Endodermal cell (in vitro differentiated cells): ENCODE measurements at places on chromosomes 1 and 21.
A peak's percentile ranks its signal among the peaks of the same experiment; 100 is the strongest.

GRCh38 chr1:184633785-184634184 is 120.9 kb downstream of the EDEM3 start:
- peak; percentile 65 for DNase-seq

- DNase-seq: no peak
These were observed 526.0 kb upstream of the ADGRL4 start for GRCh38 chr1:79532555-79532954.

- DNase-seq: no peak
These were observed 106.5 kb upstream of the SLC45A1 start for GRCh38 chr1:8211251-8211882.

DNA sequence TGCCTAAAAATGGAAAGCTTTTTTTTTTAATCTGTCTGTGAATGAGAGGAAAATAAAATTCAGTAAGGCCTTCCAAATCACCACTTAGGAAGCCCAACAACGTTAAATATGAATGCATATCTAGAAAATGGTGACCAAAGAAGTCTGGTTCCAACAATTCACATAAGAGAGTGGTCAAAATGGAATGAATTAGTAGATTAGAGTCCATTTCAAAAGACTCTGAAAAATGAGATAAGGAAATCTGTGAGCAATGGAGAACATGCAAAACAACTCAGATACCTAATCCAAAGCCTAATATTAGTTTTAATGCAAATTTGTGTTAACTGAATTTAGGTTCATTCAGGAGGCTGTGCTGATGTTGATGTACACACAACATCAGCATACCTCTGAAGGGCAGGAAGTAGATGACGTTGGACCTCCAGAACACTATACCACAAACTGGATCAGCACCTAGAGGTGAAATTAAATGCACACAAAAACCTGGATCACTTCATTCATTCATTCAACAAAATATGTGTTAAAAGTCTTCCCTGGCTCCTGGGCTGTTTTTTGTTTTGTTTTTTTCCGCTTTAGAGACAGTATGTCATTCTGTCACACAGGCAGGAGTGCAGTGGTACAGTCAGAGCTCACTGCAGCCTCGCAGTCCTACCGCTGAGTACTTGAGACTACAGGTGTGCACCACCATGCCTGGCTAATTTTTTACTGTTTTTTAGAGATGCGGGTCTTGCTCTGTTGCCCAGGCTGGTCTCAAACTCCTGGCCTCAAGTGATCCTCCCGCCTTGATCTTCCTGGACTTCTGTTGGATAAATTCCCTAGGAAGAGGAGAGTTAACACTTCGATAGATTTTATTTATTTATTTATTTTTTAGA is 4.9 kb upstream of the BRWD1 start:
- DNase-seq: no peak

DNA sequence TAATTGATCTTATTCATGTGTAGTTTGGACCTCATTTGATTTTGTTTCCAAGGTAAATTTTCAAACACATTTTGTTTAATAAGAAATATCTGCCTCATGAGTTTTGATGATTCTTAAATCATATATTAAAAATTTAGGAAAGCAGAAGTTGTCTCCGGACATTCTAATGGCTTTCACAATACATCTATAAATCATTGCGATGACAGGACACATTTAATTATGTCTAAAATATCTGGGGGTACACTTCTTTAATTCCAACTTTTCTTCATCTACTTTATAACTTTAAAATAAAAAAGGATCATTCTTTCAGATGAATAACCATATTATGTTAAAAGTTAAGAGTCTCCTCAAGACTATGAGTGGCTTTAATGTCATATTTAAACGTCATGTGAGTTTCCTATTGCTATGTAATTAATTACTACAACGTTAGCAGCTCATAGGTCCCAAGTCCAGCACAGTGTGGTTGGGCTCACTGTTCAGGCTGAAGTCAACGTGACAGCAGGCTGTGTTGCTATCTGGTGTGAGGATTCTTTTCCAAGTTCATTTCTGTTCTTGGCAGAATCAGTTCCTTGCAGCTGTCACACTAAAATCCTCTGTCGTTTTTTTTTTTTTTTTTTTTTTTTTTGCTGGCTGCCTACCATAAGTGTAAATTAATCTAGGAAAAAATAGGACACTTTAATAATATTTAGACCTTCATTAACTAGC is 893.5 kb downstream of the LTN1 start:
- DNase-seq: no peak

GRCh38 chr1:185869590-185869989 is 135.4 kb downstream of the HMCN1 start:
- no peak for DNase-seq

DNA sequence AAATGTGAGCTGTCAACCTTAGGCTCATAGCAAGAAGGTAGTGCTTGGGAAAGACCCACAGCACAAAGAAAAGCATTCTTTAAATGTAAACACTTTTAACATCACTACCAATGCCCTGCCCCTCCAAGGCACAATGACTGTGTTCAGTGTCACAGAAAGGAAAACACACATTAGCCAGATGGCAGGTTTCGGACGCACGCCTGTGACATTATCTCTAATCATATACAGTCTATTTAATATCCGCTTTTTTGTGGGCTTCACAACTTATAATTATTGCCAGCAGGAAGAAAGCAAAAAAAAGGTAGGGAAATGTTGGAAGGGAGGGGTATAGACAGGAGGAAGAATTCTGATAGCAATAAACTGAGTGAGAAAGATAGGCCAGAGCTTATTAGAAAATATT is 112.4 kb upstream of the BEND5 start:
- no peak for DNase-seq

GRCh38 chr21:42320791-42321190 is 5.6 kb upstream of the TFF3 start:
- peak; percentile 11 for DNase-seq

DNA sequence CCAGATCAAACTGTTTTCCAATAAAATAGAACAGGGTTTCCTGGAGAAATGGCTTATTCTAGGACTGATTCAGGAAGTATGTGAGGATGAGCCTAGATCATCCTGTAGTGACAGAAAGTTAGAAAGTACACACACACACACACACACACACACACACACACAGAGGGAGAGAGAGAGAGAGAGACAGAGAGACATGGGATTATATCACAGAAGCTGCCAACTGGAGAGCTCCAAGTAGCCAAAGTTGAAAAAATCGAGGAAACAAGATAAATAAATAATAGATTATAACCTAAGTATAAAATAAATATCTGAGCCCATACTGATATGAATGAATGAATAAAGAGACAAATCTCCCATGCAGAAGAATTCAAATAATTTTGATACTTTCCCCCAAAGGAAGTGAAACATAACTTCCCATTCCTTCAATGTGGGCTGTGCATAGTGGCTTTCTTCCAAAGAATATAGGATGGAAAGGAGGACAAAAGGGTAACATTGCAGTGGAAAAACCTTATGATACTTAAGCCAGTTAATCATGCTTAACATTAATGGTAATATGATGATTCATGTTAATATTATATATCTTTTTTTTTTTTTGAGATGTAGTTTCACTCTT is 171.6 kb downstream of the NTPCR start:
- DNase-seq: no peak

DNA sequence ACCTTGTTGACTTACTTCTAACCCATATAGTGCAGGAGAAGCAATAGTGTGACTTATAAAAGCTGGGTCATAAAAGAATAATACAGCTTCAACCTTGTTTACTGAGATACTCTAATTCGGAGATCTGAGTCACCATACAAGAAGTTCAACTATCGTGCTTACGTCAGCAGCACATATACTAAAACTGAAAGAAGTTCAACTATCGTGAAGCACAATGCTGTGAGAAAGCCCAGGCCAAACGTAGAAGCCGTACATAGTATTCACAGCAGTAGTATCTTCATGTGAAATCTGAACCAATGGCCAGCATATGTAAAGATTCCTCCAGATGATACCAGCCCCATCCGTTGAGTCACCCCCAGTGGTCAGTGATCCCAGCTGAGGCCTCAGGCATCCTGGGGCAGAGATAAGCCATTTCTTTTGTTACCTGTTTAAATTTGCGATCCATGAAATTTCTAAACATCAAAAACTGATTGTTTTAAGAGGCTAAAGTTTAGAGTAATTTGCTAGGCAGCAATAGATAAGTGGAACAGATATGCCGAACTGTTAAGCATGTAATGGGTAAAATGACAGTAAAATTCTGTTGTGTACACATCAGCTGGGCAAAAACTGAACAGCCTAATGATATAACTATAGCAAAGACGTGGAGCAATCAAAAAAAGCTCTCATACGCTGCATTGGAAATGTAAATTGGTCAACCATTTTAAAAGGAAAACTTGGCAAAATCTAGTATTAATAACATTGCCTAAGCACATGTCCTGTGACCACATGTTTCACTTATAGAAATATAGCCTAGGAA is 53.9 kb upstream of the SAMD13 start:
- no peak for DNase-seq
